ENCODE measurements at places on chromosomes 12 and 14. TPM values are rescaled to one million over a fixed set of nuclear protein-coding genes. Genes with fewer than 3 reads are reported as not detected.

Gene SIX4
- total RNA-seq: 6.4 TPM

Gene SLCO1B1
- total RNA-seq: not detected

Gene NOVA1
- total RNA-seq: 4.5 TPM

Gene IL31
- total RNA-seq: not detected

Gene VWF
- 1,804 TPM for total RNA-seq

Gene FOXG1
- not detected for total RNA-seq

- no peak for DNase-seq
Measured at GRCh38 chr12:116015525-116015924, 262.0 kb downstream of the MED13L start.

DNA sequence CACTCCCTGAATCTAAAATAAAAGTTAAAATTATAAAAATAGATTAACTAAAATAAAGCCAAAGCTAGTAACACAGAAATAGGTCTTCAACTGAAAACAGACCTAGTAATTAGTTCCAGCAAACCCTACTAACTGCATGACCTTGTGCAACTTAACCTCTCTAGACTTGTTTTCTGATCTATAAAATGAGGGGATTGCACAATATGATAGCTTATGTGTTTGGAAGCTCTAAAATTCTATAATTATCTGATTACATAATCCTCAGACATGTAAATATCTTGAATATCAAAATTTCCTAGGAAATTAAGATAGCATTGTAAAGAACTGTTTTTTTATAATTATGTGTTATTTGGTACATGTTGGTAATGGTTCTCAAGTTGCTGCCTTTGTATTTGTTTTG, 144.1 kb upstream of the GRIP1 start:
- no peak for DNase-seq

DNA sequence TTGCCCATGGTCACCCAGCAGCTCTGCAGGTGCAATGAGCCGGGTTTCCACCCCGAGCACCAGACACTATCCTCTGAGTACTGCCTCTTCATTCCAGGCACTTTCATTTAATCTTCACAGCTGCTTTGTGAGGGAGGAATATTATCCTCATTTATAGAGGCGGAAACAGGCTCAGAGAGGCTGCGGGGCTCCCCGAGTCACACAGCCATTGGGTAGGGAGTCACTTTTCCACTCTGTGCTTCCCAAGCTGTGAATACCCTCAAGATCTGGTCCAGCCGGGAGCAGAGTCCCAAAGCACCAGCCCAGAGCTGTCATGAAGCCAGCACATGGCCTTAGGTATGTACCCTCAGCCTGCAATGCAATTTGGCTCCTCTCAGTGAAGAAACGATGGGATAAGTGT, 51.7 kb upstream of the RIN3 start:
- DNase-seq: no peak

GRCh38 chr12:13591488-13591887, 389.9 kb downstream of the GRIN2B start:
- no peak for DNase-seq

- no peak for DNase-seq
Measured at GRCh38 chr12:41531147-41531829, 343.2 kb downstream of the PDZRN4 start.

- no peak for DNase-seq
Measured at GRCh38 chr12:19205120-19205519, 75.6 kb downstream of the PLEKHA5 start.

- DNase-seq: no peak
Measured at GRCh38 chr12:95547522-95548055, 3.7 kb downstream of the USP44 start.

DNA sequence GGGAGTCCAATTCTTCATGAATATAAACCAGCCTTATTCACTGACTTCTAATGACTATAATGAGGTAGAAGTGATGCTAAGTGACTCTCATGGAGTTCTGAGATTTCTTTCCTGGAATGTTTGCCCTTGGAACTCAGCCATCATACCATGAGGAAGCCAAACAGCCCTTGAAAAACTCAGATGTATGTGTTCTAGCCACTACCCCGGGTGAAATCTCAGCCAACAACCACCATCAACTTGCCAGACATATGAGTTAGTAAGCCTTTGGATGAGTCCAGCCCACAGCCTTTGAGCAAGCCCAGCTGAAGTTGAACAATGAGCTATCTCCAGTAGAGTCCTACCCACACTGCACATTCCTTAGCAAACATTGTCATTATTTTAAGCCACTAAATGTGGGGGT, 149.5 kb downstream of the SLC6A15 start:
- DNase-seq: no peak
